Activated CD8-positive, alpha-beta memory T cell treated with anti-CD3 and anti-CD28 coated beads for 48 hours (primary cell): ENCODE measurements at places on chromosomes 2 and 18.

DNA sequence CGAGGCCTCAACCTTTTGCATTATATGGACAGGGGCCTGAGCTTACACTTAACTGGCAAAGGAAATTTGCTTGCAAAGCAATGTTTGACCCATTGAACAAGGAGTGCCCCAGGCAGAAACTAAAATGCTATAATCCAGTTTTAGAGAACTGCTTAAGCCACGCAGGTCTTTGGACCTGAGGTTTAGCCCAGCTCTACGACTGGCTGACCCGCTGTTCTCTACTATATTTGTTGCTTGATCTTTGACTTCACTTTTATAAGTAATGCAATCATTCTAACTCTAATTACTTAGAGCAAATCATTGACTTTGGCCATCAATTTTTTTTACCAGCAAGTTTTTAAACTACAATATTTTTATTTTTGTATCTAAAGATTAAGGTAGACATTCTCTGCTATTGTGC, 268.8 kb downstream of the MREG start:
- DNase-seq: no peak

GRCh38 chr2:80473069-80473468, 168.5 kb upstream of the LRRTM1 start:
- no peak for DNase-seq

DNA sequence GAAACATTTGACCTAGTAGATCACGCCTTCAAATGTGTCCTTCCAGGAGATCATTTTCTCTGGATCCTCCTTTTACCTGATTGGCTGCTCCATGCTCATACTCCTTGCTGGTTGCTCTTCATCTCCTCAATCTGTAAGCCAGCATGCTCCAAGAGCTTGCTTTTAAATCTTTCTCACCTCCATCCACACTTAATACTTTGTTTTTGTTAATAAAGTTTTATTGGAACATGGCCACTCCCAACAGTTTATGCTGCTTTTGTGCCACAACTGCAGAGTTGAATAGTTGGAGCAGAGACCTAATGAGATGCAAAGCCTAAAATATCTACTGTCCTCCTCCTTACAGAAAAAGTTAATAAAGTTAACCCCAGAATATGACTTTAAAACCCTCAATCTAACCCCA, 60.0 kb downstream of the KLHL14 start:
- no peak for DNase-seq

DNA sequence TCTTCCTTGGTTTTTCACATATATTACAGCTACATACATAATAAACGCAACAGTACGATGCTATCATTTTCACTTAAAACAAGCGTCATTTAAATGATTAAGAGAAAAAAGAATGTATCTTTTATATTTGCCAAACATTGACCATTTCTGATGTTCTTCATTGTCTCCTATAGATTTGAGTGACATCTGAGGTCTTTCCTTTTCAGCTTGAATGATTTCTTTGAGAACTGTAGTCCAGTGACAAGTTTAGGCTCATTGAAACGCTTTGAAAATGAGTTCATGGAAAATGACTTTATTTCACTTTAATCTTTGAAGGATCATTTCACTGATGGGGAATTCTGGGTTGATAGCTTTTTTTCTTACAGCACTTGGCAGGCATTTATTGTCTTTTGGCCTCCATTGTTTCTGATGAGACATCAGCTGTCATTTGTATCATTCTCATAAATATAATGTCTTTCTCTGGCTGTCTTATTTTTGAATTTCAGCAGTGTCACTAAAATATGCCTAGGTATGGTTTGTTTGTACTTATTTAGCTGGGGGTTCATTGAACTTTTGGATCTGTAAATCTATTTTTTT, 10.9 kb downstream of the TGIF1 start:
- no peak for DNase-seq

- no peak for DNase-seq
Observed at GRCh38 chr2:36357847-36358659, 2.5 kb downstream of the CRIM1 start.

GRCh38 chr2:3669656-3670055, 11.7 kb downstream of the ALLC start:
- no peak for DNase-seq

GRCh38 chr18:56176751-56177150, 461.6 kb downstream of the TXNL1 start:
- DNase-seq: no peak

DNA sequence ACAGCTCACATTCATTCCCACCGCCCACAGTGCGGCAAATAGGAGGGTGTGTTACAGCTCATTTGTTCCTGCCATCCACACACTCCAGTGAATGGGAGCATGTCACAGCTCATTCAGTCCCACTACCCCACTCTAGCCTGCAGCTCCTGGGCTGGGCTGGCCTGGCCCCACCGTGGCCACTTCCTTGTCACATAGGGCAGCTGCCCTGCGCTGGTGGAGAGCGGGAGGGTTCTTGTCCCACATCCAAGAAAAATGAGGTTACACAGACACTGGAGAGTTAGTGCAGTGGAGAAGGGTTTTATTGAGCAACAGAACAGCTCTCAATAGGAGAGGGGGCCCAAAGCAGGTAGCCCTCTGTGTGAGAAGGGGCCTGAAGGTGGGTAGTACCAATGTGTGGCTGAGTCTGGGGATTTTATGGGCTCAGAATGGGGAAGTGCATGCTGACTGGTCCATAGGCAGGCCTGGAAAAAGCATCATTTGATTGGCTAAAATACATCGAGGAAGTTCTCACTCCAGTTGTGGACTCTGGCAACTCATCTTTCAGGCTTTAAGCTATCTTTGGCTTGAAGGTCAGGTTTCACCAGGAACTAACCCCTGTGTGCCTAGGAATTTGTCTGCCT, 249.7 kb downstream of the ETAA1 start:
- no peak for DNase-seq

GRCh38 chr2:224971214-224971613, 71.1 kb downstream of the DOCK10 start:
- DNase-seq: no peak

- DNase-seq: no peak
Observed at GRCh38 chr18:55731594-55732042, 143.6 kb upstream of the TCF4 start.

GRCh38 chr2:124874219-124874618, 849.1 kb downstream of the CNTNAP5 start:
- no peak for DNase-seq

- DNase-seq: peak; percentile 72
Observed at GRCh38 chr2:84881581-84882413, 913 bp upstream of the TRABD2A start.

GRCh38 chr2:238467062-238467461, 40.3 kb downstream of the ASB1 start:
- DNase-seq: no peak

- no peak for DNase-seq
Observed at GRCh38 chr2:189382668-189383067, 58.6 kb upstream of the WDR75 start.

DNA sequence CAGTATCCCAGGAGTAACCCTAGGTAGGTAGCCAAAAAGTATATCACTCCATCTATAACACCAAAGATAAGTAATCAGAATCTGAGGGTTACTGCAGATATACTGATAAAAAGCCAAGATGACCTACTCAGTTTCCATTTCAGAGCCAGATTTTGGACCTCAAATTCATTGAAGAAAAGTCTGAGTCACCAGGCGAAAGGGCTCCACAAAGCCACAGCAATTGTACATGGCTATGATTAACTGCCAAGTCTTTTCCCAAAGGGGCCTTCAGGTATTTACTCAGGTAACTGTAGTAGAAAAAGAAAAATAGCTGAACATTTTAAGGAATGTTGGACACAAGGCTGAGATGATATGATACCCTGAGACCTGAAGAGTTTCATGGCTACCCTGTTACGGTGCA, 75.6 kb upstream of the KCNH7 start:
- DNase-seq: no peak

DNA sequence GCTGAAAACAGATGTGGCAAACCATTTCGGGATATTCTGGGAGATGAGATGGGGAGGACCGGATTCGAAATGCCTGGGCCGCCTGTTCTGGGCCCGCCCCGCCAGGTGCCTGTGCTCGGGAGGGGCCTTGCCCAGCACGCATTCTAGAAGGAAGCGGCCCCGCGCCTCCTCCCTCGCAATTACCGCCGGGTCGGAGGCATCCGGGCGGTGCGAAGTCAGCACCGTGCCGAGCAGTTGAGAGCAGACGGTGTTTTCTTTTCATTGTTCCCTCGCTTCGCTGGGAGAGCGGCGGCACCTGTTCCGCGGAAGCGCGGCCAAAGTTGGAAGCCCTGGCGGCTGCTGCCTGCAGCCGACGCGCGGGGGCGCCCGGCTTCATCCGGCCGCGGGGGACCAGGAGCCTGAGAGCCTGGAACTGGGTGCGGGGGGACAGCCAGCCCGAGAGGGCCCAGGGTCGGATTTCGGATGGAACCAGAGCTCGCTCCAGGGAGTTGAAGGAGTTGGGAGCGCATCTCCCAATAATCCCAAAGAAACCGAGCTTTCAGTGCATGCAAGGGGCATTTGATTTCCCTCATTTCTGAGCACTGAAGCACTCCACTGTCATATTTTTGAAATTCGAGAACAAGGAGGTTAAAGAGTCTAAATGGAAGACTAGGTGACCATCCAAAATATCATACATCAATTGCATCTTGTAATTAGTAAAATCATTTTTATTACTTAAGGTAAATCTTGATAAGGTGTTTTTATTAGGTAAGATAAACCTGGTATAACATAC, 241.8 kb upstream of the RAB12 start:
- DNase-seq: no peak

DNA sequence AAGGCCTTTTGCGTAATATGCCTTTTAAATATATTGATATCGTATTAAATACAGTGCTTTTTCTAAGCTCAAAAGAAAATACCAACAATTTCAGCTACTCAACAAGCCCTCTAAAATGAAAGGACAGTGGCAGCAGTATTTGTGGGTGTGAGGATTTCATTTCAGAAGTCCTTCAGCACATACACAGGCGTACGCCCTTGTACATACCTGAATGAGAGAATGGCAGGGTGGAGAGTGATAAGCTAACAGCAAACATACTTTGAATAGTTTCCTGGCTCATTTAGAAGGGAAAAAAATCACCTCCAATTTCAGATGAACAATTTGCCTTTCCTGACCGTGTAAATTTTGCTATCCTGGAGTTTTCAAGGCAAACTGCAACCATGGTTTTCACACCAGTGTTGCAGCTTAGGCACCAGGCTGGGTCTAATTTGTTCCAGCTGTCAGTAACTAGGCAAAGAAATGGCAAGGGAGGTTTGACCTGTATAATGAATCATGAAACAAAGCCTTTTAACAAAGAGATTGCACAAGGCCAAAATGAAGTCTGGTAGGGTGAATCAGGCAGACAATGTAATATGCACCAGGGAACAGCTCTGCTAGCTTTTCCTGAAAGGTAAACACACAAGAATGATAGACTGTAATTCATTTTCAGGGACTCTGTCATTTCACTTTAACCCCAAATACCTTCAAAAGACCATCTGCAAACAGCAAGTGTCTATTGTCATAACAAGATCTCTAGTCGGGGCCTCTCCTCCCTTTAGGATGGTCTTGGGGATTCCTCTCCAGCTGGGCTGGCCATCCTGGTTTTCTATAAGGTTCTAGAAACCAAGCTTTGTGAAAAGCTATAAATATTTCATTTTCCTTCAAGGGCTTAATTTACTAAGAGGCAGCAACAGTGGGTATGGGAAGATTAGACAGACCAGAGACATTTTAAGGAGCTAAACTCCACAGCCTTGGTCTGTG, 11.5 kb downstream of the ANKRD29 start:
- DNase-seq: no peak

- no peak for DNase-seq
Observed at GRCh38 chr2:20619624-20620024, 31.3 kb downstream of the HS1BP3 start.

DNA sequence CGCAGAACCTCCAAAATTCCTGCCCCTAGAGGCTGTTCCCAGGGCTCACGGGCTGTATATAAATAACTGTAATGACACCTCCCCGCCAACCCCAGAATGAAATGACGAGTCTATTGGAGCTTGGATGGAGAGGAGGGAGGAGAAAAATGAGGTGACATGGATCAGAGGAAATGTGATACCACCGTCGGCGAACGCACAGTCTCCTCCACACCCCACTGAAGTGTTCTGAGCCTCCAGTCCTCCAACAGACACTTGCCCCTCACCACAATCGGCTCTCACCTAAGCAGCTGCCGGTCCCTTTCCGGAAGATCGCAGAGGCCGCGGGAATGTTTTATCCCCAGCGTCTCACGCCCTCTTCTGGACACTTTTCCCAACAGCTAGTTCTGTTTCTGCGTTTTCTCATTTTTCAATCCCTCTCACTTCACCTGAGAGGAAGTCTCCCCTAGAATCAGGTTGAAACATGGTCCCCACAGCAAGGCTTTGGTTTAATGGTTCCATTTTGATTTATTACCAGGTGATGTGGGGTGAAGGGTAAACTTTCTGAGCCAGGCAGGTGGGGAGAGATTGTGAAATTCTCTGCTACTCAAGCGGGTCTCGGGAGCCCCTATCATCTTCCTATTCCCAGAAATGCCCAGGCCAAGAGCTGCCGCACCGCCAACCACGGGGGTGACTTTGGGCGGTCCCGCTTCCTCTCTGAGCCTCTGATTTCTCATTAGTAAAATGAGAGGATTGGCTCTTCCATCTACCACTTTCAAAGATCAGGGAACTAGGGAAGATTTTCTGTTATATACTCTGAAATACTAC, 9.1 kb upstream of the MYO5B start:
- no peak for DNase-seq

DNA sequence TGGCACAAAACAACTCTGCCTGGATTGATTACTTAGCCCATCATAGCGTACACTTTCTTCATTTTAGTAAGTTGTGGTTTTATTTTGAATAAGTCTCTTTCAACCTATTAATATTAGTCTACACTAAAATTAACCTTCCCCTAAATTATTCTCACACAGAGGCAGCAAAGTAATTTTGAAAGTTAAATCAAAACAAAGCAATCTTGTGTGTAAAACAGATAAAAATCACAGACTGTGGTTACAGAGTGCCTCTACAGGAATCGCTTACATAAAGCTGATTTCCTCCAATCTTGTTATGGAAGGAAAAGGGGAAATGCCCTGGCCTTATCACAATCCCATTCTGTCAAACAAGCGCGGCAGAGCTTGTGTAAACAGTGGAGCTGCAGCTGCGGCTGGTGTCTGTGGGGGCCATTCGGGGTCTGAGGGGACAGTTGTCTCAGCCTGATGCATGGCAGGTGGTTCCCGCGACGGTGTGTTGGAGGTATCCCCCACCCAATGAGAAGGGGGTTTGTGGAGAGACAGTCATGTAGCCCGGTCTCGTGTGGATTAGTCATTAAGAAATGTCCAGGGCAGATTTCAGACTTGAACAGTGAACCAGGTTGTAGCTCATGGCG, 42.1 kb downstream of the BCL2L11 start:
- no peak for DNase-seq

GRCh38 chr18:12287684-12288402, 20.2 kb upstream of the TUBB6 start:
- no peak for DNase-seq

DNA sequence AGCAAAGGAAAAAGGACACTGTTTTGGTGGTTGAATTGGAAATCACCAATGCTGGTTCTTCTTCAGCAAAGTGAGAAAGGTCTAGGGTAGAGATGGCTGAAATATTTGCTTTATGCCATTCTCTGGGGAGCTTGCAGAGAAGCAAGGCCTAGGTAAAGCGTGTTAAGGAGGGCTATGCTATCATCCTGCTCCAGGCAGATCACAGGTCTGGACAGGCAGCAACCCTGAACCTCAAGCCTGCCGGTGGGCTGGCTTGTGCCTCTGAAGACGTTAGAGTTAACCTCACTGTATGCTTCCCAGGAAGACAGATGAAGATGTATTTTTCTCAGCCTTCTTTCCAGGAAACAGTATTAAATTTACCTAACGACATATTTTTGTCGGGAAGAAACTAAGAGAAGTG, 138.5 kb upstream of the LYPD6 start:
- DNase-seq: no peak

- no peak for DNase-seq
Observed at GRCh38 chr18:3323900-3324299, 62.0 kb downstream of the MYL12B start.

- no peak for DNase-seq
Observed at GRCh38 chr2:196441527-196441926, 198.0 kb upstream of the CCDC150 start.
